Central memory CD8-positive, alpha-beta T cell (primary cell): ENCODE measurements at places on chromosomes 12 and 14.

DNA sequence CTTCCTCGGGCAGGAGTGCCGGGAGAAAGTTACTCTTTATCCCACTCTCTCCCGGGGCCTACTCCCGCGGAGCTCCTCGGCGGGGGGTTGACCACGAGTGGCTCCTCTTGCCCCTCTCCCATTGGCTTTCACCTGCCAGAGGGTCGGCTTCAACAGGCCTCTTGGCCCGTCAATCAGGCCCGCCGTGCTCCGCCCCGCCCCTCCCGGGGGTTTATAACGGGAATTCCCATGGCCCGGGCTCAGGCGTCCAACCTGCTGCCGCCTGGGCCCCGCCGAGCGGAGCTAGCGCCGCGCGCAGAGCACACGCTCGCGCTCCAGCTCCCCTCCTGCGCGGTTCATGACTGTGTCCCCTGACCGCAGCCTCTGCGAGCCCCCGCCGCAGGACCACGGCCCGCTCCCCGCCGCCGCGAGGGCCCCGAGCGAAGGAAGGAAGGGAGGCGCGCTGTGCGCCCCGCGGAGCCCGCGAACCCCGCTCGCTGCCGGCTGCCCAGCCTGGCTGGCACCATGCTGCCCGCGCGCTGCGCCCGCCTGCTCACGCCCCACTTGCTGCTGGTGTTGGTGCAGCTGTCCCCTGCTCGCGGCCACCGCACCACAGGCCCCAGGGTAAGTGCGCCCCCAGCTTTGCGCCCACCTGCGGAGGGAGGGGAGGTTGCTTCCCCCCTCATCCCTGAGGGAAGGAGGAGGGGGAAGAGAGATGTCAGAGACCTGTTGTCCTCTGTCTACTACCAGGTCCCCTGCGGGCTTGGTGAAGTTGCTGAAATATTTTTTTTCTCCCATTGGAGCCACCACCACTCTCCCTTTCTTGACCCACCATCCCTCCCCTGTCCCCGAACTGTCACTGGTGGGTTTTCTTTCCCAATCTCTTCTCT is at the start of gene SMOC1:
SMOC1 (plus strand) TSS at position 242 of the 869 bp plus-strand sequence; CDS start at position 505, 263 bp downstream.
- DNase-seq, result no peak

DNA sequence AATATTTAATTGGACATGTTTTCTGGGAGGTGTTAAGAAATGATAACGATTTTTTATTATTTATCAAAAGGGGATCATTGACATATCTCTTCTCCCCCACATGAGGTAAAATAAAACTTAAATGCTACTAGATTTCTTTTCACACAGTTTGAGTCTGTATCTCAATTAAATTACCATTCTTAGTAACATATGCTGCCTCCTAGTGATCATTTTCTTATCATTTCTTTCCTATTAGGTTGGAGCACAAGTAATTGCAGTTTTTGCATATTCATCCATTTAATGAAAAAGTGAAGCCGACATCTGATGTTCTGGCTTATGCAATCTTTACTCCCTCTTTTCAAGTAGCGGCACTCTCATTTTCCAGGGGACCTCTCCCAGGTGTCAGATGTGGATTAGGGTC is 24.9 kb downstream of the PUS7L start:
- no peak for DNase-seq

- no peak for DNase-seq
These were observed 173.2 kb downstream of the EGLN3 start for GRCh38 chr14:33777681-33778080.

DNA sequence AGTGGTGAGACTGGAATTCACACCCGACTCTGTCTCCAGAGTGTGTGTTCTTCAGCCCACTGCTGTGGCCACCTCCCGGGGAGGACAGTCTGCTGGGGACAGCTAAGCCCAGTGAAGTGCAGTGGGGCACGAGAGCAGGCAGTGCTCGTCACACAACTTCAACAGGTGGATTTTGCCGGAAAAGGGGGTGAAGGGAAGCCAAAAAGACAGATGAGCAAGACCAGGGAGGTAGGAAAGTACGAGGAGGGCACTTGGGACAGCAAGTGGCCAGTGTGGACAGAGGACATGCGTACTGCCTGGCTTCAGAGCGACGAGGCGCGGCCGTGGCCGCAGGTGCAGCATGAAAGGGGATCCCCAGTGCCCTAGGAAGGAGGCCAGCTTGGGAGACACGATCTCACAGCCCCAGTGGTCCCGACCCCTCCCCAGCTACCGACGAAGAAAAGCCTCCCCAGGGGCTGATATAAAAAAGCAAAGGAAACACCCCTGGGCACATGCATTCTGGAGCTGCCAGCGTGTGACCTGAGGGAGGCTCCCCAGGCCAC is 96.1 kb downstream of the FBXL14 start:
- no peak for DNase-seq

DNA sequence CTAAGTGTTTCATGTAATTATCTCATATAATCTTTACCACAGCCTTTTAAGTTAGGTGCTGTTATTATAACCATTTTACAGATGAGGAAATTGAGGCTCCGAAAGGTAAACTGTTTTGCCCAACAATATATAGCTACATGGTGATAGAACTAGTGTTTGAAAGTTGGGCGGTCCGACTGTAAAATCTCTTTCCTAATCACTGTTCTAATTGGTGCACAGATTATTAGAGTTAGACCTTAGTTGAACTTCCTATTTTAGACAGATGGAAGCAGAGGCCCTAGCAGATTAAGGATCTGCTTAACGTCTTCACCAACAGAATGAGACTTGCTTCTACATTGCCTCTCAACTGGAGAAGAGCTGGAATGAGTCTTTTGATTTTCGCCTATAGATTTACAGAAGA is 30.0 kb upstream of the DUSP6 start:
- DNase-seq, result no peak

GRCh38 chr12:93819050-93819491 is 141.9 kb downstream of the CRADD start:
- no peak for DNase-seq

GRCh38 chr12:104974626-104975290 is 11.4 kb upstream of the NOPCHAP1 start:
- no peak for DNase-seq

DNA sequence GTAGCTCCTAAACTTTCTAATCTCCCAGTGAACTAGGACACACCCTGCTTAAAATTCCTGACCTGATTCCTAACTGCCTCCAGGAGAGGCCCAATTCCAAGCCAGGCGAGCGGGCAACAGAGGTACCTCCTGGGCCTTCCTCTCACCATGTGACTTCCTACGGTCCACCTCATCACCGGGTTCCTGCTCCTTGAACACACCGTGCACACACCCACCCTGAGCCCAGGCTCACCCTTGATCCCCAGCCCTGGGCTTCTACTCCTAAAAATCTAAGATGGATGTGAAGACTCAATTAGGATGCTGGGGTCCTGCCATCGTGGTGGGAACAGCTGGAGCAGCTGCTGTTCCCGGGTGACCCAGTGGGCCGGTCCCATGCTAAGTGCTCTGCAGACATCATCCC is 68.6 kb downstream of the CHGA start:
- DNase-seq, result no peak

DNA sequence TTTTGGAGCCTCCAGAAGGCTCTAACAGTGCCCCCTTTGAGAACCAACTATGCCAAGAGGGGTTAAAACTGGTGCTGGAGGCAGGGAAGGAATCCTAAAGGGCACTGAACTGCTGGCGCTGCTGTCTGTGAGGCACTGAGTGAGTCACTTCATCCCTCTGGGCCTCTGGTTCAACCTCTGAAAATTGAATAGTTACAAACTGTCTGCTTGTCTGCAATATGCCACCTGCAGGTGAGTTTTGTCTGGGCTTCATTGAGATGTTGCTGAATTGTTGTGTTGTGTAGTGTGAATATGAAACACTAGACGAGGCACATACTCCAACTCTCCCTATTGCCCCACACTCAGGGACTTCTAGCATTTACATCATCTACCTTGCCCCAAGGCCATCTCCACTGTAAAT is 68.0 kb downstream of the GRIN2B start:
- no peak for DNase-seq

- no peak for DNase-seq
These were observed 79.1 kb upstream of the HECTD1 start for GRCh38 chr14:31286456-31287293.

DNA sequence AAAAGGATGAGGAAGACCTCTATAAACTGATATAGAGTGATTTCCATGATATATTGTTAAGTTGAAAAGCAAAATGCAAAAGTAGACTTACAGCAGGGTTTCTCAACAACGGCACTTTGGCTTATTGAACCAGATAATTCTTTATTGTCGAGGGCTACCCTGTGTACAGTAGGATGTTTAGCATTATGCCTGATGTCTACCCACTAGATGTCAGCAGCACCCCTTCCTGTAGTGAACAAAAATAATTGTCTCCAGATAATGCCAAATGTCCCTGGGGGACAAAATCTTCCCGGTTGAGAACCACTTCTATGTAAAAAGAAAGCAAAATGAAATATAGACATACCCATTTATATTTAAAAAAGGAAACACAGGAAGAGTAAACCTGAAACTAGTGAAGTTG is 32.4 kb downstream of the ABCD2 start:
- DNase-seq, result no peak

GRCh38 chr14:76699939-76700590 is 61.2 kb upstream of the VASH1 start:
- no peak for DNase-seq

DNA sequence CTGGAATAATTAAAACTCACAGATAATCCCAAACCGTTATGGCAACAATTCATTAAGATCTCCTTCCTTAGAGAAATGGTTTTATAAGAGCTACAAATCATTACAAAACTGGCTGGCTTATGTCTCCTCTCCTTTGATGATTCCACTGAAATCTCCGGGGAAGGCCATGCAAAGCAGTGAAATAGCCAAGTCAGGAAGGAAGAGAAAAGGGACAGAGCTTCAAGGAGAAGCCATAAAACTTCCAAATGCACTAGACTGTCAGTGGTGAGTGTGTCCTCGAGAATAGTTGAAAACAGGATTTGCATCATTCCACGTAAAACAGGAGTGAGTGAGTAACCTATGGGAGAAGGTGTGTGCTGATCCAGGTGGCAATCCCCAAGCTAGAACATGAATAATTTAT is 330.0 kb downstream of the DIO2 start:
- no peak for DNase-seq

DNA sequence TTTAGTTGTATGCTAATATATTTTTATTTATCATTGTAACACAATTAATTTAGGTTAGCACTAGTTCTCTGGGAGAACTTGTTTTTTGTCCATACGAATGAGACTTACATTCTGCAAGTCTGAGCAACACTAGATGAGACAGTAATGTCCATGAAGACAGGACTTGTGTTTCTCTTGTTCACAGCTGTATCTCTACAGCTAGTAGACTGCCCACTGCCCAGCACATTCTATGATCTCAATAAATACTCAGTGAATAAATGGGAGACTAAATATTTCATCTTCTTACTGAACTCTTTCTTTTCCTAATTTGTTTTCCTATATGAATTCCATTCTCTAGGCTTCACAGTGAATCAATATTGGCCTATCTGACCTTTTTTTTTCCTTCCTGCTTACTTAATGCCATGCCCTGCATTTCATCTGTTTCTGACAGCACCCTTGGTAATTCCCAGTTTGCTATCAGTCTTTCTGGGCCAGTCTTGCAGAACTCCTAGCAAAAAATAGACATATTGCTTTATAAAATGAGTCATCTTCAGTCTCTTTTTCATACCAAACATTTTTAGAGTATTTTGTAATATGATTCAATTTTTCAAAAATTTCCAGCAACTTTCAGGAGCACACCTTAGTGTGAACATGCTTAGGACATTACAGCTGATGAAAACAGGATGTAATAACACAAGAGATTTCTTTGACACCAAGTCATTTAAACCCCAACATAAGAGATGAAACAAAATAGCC is 185.5 kb upstream of the ATP2B1 start:
- DNase-seq, result no peak

DNA sequence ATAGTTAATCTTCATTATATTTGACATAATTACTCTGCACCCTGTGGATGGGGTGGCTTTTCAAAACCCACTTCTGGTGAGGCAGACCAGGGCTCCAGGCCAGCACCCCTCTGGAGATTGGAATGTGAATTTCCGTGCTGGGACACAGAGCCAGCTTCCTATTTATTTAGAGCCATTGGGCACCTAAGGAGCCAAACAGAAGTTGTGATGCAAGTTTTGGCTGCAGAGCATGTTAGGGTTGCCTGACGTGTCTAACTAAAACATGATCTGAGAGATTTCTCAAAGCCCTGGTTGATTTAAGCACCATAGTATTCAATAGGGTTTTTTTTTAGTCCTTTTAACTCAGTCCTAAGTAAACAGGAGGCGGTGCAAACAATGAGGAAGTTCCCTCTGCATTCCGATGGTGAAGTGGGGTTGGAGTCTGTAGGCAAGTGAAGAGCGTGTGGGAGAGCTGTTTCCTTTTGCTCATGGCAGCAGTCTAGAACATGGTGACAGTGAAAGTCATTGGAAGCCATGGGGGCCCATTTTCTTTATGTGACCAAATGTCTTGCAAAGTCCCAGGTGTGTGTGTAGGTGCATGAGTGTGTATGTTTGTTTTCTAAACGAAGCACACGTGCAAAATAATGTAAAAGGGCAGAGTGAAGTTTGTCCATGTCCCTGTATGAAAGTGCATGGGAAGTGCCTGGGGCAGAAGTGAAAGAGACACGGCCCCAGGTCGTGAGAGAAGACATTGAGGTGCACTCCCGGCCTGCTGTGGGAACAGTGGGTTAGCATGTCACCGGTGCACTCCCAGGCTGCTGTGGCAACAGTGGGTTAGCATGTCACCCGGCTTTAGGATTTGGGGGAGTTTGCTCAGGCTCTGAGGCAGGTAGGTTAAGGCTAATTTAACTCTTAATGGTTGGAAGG is 117.7 kb downstream of the PRKCH start:
- DNase-seq, result peak; percentile 27

DNA sequence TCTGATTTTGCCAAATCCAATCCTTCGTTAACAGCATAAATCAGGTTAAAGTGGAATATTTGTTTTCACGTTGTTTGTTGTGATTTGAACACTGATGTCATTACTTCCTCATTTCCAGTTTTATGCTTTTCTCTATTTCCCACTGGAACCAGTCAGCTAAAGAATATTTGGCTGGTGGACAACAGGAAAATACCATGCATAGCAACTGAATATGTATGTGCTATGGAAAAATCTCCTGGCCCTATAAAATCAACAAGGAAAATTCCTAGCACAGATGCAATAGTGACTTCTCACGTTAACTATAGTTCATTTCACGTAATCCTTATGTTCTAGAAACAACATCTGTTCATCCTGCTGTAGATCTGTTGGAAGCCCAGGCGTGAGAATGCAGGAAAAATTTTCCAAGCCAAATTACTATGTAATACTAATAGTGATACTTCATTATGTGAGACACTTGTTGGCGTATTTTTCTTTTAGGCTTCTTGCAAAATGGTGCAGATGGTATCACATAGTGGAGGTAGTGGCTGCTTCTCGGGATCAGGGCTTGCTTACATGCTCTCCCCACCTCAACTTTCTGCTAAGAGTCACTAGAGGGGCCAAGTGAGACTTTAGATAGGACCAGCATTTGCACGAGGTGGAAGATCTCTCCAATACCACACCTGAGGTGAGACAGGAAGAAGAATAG is 86.3 kb upstream of the USP44 start:
- no peak for DNase-seq

GRCh38 chr12:114902665-114903064 is 218.7 kb upstream of the TBX3 start:
- no peak for DNase-seq

DNA sequence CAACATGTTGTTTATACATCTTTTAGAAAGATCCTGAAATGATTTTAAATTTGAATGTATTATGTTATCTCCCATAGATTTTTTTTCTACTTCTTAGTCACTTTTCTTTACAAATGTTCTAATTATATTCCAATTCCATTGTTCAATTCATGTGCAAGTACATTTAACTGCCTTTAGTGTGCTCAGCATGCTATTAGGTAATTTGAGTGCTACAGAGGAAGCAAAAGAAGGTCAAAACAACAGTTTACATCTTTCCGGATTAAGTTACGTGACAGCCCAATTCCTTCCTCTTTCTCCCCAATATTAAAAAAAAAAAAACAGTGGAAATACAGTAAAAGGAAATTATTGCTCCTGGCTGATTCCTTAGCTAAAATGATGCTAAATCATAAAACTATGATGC is 98.3 kb downstream of the RTN1 start:
- DNase-seq, result no peak
